ENCODE measurements at places on chromosomes 16 and 17.

DNA sequence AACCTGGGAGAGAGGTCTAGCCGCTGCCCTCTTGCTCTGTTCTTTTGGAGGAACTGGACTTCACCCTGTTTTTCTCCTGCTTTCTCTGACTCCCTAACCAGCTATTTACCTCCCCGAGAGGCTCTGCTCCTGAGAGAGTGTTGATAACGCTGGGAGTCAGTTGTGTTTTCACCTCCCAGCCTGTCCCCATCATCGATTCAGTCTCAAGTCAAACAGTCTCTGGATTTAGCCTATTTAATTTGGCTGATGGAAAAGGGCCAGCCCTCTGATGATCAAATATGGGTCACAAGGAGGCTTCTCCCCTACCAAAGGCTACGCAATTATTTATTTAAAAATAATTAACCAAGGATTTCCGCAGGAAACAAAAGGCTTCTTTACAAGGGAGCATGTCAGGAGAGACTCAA lies 31.8 kb downstream of the HNF1B start:
- DNase-seq: no peak

DNA sequence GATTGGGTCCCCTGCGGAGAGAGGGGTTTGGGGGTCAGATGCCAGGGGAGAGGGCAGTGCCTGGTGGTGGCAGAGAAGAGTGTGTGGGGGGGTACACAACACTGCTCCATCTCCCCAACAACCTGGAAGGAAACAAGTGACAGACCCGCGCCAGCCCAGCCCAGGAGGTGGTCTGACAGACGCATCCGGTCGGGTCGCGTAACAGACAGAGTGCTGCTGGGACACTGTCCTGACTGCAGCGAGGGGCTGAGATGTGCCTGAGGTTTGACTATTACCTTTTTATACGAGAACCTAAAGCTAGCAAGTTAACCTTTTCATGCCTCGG lies 16.2 kb downstream of the UNC13D start:
- no peak for DNase-seq

DNA sequence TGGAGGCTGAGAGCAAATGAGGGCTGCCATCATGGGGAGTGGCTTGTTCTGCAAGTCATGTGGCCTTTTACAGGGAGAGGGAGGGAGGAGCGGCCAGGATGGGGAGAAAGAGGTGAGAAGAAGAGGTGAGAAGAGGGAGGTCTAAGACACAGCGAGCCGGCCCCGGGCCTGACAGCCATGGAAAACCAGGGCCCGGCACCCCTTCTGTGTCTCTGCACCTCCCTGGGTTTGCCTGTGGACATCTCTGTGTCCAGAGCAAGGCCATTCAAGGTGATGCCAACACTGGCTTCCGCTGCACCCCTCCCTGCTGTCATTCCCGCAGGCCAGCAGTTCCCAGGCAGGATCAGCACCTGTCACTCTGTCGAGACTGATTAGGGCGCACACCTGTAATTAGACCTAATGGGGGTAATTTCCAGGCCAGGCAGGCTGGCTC lies 75.6 kb downstream of the MGAT5B start:
- no peak for DNase-seq

DNA sequence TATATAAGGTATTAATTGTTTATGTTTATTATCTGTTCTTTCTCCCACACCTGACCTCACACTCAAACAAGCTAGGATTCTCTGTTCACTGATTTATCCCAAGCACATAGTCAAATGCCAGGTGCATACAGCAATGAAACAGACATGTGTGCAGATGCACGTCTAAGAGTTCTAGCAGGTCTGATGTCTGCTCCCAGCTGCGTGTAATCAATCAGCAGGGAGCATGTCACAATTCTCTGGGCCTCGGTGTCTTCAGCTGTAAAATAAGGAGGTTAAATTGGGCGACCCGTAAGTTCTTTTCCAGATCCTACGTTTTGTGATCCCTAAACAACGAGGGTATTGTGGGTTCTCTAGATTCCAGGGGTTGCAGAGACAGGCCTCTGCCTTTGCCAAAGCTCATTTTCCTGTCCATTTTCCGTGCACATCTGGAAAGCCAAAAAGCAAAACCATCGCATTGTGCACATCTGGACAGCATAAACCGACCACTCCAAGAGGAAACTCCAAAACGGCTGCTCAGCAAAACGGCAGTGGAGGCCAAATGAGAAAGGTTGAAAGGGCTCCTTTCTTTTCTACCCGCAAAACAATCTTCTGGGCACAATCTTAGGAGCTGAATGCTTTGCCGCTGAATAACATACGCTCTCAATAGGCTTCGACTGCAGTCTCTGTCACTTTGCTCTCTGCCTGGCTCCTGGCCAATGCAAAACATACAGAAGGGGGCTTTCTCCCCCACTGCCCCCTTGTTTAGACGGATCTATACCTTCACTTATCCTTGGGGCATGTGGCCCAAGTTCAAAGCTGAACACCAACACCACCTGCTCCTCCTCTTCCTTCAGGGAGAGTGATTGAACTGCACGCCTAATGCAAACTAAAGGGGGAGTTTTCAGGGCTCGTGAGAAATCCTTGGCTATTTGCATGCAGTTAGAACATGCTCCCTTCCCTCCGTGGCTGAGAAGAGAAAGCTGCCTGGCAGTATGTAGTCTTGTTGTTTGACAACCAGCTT lies 426.3 kb downstream of the SLC39A11 start:
- no peak for DNase-seq

- no peak for DNase-seq
These were observed 1.8 kb downstream of the ZNF23 start for GRCh38 chr16:71460236-71460635.

DNA sequence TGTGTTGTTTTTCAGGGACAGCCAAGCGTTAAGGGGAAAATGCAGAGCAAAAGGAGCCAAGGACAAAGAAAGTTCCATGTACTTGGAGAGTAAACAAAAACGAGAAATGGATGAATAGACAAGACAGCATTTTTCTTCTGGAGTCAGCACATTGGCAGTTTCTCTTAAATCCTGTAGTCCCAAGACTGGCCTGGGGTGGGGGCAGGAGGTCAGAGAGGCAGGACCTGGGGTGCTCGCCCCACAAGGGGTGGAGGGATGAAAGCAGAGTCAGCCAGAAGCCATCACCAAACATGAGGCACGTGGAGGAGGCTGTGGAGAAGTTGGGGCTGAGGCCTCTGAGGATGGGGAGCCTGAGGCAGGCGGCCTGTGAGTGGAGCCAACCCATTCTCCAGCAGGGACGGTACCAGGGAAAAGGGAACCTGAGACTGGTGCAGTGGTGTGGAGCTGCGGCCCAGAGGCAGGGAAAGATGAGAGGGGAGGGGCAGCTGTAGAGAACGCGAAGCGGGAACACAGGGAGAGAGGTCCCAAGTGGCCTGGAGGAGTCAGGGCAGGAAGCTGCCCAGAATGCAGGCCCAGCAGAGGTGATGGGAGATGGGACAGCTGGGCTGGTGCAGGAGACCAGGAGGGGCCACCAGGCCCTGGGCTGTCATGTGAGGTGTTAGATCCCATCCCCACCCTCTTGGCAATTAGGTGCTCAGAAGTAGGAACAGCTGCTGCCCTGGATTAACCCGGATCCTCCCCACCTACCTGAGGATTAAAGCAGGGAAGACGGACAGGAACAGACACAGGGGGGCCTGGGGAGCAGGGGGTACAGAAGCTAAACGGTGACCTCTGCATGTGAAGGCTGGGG lies 3.3 kb downstream of the TLCD3B start:
- DNase-seq: no peak

DNA sequence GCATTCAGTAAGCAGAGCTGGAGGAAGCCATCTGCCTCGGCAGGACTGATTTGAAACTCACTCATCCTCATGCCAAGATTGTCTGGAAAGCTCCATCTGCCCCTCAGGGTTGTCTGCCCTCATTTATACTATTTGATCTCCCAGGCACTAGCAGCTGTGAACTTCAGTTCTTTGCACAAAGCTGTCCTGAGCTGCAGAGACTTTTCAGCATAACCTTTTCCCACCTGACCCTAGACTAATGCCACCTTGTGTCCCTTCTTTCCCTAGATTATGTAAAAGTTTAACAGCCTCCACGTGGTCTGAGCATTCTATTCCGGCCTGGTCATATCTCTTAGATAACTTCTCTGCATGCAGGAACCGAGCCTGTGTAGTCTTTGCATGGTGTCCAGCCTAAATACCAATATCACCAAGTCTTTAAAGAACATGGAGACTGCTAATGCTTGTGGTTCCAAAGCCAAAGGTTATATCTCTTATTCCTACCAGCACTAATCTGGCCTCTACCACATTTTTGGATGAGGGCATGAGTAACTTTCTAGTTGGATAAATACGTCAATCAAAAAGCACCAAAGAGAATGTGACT lies 29.1 kb downstream of the STAT5A start:
- no peak for DNase-seq

DNA sequence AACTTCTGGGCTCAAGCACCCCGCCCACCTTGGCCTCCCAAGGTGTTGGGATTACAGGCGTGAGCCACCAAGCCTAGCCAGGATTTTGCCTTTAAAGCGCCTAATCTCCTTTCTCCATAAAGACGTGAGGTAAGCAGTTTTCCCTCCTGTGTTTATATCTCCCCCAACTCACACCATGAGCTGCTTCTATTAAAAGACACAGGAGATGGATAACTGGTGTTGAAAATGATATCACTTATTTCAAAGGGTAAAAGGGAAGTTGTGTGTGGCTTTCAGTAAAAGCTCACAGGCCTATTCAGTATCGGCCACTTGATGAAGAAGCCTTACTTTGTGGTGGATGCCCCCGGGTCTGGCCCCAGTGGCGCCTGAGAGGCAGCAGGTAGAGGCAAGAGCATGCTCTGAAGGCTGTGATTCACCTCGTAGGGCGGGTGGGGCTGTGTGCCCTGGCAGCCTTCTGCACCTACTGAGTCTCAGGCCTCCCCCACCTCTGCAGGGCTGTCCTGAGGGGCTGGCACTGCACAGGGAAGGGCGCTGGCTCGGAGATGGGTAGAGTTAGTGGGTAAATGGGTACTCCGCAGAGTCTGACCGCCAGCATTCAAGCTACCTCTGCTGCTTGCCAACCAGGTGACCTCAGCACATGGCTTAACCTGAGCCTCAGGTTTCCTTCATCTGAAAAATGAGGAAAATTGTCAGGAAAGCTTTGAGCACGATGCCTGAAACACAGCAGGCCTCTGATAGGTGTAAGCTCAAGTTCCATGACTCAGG lies 146.8 kb downstream of the CLEC16A start:
- DNase-seq: no peak

DNA sequence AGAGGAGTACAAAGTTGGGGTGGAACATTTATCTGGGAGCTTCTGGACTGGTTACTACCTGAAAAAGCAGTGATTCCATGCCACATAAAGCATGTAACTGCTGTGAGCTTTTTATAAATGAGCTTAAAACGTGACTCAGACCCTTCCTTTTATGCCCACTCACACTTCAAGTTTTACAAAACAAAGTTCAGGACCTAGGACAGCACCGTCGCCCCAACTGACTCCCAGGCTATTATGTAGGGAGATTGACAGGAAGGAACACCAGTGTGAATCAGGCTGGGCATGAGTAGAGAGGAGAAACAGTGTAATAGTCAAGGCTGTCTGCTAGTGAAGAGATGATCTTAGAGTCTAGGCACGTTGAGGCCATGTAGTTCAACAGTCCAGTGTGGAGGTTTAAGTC lies 91.6 kb upstream of the DNAH9 start:
- no peak for DNase-seq

DNA sequence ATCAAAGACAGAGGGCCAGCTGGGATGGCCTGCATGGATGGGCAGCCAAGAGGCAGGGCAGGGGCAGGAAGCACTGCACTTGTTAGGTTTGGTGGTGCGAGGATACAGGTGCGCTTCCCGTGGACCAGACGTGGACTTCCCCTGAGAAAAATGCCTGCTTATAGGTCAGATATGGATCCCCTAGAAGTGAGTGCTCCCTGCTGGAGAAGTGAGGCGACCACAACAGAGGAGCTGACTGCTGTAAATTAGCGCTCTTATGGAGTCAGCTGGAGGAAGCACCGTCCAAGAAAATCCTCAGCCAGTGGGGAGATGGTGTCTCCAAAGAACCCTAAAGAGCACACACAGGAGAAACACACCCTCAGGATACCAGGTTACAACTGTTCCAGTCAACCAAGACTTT lies 27.7 kb upstream of the CCDC182 start:
- DNase-seq: no peak

GRCh38 chr17:4703330-4703691 lies 626 bp downstream of the PELP1 start:
- no peak for DNase-seq

DNA sequence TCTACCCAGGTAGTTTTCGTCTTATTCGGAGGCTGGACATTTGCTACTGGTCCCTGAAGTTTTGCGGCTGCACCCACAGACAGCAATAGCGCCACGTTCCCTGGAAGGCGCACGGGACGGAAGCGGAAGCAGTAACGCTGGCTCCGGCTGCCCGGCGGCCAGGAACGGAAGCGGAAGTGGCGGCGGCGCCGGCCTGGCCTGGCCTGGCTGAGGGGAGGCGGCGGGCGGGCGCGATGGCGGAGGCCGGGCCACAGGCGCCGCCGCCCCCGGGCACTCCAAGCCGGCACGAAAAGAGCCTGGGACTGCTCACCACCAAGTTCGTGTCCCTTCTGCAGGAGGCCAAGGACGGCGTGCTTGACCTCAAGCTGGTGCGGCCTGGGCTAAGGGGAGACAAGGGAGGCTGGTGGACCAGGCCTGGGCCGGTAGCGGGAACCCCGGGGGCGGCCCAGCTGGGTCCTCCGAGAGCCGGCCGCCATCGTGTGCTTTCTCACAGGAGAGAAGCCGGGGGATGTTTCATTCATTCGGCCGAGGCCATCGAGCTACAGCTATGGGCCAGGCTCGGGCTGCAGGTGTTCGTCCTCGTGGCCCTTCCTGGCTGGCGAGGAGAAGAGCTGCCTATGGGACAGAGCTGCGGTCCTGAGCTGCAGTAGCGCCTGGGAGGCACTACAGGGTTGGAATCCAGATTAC lies at the start of gene E2F4:
Gene E2F4, plus strand, starts transcription at position 161 of the 687 bp plus-strand sequence. Its CDS starts 73 bp downstream, at position 234.
- DNase-seq: peak; percentile 89

- peak; percentile 39 for DNase-seq
These were observed 25.0 kb downstream of the MRC2 start for GRCh38 chr17:62652251-62653001.

DNA sequence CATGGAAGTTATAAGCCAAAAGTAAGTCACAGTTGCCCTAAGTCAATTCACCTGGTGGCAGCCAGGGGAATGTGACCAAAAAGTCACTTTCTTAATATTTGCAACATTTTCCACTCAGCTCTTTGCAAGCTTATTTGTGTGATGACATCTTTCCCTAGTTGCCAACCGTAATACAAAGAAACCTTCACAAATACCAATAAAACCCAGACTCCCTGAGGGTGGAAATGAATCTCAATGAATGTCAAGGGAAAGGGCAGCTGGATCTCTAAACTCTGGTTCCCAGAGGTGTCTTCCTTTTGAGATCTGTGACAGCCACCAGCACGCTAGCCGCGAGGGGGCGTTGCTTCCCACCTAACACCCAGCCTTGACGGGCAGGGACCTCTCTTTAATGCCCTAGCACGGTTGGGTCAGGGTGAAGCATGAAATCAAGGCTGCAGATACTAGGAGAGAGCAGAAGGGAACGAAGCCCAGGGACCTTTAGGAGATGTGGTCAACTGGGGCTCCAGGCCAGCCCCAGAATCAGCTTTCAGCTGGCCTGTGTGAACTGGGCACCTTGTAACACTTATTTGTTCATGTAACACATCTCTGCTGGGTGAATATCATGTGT lies 82.2 kb downstream of the CMC2 start:
- DNase-seq: peak; percentile 33

DNA sequence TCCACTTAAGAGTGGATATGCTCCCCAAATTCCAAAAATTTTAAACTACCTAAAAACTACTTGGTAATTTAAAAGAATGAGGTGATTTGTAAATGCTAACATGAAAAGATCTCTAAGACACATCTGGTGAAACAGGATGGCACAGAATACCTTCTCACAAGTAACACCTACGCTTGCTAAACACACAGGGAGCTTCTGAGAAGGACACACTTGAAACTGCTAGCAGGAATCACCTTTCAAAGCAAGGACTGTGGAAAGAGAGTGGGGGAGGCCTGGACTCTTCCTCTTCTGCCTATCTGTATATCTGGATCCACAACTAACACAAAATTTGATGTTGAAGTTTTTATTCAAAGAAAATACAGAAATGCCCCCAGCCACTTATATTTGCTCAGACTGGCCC lies 52.4 kb downstream of the CYTH1 start:
- DNase-seq: no peak
